Natural killer cell (primary cell): ENCODE measurements at places on chromosomes 5 and 9. TPM values are rescaled to one million over a fixed set of nuclear protein-coding genes. Genes with fewer than 3 reads are reported as not detected.
A peak's percentile ranks its signal among the peaks of the same experiment; 100 is the strongest.

GRCh38 chr5:133402775-133403174 is 209.6 kb downstream of the FSTL4 start:
- DNase-seq, result no peak

DNA sequence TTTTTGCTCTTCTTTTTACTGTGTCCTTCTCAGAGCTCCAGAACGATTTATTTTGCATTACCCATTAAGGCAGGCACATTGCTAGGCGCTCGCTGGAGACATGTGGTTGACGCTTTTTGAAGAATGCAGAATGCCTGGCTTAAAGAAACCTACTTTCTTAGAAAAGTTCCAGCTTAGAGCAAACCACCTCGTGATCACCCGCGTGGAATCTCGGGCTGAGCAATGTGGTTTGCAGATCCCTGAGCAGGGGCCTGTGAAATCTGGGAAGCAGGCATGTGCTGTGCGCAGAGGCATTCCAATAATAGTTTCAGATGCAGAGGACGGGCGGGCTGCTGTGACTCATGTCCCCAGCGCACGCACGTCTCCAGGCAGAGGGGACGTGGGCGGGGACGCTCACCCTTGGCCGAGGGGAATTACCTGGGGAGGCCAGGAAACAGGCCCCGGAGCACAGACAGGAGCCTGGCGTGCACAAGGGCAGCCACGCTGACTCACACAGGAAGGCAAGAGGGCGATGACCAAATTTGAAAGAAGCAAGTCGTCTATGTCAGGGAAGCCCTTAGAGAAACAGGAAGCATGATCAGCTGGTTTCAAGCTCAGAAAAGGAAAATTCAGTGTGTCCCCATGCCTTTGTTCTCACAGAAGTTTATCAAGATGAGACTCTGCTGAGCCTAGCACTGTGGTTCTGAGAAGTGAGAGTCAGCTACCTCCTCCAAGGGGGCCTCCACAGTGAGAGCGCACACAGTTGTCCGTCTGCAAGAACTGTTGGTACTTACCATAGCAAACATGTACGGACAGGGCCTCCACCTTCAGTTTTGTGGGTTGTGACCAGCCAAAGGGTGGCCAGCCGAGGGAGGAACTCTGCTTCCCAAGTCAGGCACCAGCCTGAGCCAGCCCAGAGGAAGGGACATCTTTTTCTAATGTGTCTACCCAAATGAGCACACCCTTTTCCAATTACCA is 218.6 kb downstream of the PIK3R1 start:
- peak; percentile 93 for DNase-seq

DNA sequence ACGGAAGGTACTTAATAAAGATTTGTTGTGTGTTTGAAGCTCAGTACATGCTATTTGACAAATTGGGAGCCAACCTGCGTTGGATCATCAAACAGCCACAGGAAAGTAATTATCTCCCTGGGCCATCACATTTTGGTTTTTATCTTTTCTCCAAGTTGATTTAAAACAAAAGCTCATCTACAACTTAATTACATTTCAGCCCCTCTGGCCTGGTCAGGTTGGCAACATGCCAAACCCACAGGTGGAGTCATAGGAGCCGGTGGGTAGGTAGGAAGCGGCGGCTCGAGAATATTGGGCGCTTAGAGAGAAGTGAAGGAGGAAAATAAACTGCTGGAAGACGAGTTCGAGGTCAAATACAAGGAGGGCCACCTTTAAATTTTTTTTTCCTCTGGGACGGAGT is 64.9 kb upstream of the FANCC start:
- no peak for DNase-seq

DNA sequence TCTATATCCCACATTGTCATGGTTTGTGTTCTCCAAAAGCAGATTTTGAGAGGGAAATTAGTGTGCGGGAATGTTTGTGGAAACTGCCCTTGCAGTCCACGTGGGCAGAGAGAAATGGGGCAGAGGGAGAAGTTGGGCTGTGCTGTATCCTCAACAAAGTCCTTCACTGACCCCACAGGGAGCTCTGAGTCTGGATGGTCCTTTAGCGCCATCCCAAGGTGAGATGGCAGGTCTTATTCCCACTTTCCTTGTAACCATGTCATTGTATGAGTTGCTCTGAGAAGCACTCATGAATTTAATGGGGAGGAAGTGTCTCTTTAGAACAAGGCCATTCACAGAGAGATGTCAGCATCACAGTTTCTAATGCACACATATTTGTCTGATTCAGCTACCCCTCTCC is 127.1 kb downstream of the ANKRD18B start:
- DNase-seq, result no peak

DNA sequence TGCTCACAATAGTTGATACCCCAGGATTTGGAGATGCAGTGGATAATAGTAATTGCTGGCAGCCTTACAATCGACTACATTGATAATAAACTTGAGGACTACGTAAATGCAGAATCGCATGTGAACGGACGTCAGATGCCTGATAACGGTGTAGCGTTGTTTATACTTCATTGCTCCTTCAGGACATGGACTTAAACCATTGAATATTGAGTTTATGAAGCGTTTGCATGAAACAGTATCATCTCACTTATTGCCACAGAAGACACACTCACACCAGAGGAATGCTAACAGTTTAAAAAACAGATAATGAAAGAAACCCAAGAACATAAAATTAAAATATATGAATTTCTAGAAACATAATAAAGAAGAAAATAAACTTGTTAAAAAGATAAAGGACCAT is 101.6 kb downstream of the GABBR2 start:
- no peak for DNase-seq

COL27A1 gene
- total RNA-seq, result not detected
